ENCODE measurements at places on chromosomes 2 and 18.
A peak's percentile ranks its signal among the peaks of the same experiment; 100 is the strongest.

- no peak for DNase-seq
These were observed 39.6 kb downstream of the INHBB start for GRCh38 chr2:120385355-120386127.

GRCh38 chr18:63244607-63245006 is 75.0 kb downstream of the BCL2 start:
- no peak for DNase-seq

- no peak for DNase-seq
These were observed 159.8 kb downstream of the PKP4 start for GRCh38 chr2:158616480-158617000.

DNA sequence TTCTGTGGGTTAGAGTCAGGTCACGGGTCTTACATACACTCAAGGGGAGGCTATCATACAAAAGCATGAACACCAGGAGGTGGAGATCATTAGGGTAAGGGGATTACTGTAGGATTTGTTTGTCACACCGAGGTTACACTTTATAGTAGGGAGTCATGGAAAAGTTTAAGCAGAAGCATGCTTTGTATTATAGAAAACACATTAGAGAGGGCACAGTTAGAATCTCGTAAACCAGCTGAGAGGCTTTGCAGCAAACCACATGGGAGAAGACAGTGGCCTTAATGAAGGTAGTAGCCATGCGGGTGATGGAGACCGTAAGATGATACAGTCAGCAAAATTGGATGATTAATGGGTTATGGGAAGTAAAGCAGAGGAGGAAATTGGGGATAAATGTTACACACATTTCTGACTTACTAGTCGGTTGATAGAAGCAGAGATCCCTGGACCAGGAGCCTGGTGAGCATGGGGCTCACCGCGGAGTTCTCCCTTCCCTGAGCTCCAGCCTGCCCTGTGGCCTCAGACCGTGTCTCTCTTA is 75.6 kb downstream of the MAPRE2 start:
- DNase-seq = no peak

GRCh38 chr2:98876741-98877140 is 59.3 kb downstream of the CRACDL start:
- no peak for DNase-seq

DNA sequence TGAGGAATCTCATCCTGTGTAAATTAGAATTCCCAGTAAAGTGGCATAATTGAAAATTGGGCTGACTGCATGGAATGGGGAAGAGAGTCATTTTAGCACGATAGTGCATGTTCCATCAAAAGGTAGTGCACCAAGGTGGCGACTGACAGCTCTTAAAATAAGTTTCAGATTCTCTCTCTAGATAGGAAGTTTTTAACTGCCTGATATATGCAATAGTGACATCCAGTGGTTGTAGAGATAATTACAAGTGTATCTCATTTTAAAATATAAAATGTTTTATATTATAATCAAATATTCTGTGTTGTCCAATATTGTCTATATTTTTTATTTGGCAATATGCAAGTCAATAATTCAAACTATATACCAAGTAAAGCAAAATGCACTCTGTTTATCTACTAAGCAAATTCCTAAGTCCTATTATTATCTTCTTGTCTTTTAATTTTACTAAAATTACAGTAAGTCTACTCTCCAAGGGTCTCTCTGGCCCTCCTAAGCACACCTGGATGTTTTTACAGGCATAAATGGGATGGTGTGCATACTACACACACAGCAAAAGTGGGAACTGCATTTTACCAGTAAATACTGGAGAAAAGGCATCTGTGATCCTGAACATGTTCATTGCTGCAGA is 397.7 kb upstream of the HNRNPA3 start:
- DNase-seq = peak; percentile 14

- no peak for DNase-seq
These were observed 48.8 kb downstream of the EIF5B start for GRCh38 chr2:99386011-99386410.

GRCh38 chr2:12684471-12684936 is 32.2 kb upstream of the TRIB2 start:
- no peak for DNase-seq

- DNase-seq = no peak
These were observed 186.4 kb downstream of the FAM210A start for GRCh38 chr18:13539843-13540476.

DNA sequence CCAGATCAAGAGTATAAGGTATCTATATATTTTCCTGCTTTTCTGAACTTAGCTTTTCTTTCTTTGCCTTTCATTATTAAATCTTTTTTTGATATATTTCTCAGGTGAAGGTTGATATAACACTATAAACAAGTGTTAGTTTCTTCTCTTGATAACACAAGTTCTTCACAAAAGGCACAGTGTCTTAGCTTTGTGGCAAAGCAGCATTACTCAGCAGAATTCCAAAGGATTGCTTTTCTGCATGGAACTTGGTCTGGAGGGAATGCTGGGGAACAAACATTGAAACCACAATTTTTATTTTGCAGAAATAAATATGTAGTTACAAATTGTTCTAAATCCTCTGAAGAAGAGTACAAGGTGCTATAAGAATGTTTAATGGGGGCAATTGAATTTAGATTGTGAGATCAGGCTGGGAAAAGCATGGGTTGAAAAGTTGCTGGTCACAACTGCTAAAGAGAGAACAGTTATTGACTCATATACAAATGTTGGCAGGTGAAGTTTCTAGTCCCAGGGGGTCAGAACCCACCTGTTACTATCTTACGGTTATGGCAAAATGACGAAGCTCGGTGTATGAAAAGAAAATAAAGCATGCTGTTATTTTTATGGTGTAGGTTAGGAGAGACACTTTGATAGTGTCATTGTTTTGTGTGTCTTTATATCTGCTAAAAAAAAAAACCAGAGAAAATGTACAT is 68.2 kb downstream of the UBR3 start:
- DNase-seq = no peak

DNA sequence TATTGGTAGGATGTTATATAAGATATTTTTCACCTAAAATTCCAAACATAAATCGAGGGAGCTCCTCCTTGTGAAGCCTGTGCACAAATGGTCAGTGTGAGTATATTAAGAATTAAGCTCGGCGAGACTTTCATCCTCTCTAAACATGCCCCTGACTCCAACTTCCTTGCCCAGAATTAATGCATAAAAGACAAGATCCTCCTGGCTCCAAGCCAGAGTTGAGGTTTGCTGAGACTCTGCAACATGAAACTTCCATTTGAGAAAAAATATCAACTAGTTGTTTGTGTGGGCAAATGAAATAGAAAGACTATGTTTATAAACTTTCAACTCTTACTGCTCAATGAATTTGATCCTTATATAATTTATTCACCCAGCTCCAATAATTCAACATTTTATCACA is 68.1 kb downstream of the CCDC178 start:
- DNase-seq = no peak

DNA sequence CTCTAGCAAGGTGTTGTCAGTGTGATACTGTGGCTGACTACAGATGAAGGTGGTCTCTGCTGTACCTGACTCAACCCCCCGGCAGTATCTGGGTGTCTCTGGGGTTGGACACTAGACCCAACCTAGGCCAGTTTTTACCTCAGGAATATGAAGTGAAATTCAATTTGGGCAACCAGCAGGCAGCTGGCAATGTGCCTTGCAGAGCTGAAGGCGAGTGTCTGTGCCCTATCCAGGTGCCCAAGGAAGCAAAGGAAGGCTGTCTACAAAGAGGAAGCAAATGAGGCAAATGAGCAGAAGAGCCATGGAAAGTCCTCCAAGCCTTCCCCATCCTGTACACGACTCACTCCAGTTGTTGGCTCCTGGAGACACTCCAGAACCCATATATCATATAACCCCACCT is 264.6 kb upstream of the AGAP1 start:
- no peak for DNase-seq

- DNase-seq = no peak
These were observed 932.3 kb upstream of the ACVR2A start for GRCh38 chr2:146912536-146912935.

- no peak for DNase-seq
These were observed 15.7 kb downstream of the CREG2 start for GRCh38 chr2:101371636-101372035.

DNA sequence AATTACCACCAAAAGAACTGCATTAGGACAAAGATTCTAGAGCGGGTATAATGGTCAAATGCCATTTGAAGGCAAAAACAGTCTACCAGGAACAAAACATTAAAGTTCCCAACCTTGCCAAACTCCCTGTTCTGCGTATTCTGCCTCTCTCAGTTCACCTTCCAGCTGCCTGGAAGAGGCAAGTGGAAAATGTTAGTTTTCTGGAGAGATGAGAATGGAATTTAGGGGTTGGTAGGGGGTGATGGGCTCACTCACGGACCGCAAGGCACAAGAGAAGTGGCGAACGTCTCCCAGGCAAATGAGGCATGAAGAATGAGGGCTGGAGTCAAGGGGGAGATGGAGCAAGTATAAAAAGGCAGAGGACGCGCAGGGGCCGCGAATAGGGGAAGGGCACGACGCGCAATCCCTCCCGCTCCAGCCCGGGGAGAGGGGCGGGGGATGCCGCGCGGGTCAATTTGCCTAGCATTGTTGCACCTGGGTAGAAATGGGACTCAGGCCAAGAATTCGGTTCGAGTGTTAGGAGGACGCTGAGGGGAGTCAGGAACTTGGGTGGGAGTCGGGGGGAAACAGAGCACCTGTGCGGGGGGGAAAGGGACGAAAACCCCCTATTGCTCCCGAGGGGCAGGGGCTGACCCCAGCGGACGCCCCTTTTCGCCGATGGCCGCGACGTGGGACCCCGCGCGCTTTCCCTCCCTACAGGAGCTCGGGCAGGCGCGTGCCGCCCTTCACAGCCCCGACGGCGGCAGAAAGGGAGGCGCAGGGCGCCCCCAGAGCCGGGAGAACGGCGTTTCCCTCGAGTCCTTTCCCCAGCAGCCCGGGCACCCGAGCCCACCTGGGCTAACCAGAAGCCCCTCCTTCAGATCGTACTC is 573 bp downstream of the PAIP2B start:
- peak; percentile 9 for DNase-seq

DNA sequence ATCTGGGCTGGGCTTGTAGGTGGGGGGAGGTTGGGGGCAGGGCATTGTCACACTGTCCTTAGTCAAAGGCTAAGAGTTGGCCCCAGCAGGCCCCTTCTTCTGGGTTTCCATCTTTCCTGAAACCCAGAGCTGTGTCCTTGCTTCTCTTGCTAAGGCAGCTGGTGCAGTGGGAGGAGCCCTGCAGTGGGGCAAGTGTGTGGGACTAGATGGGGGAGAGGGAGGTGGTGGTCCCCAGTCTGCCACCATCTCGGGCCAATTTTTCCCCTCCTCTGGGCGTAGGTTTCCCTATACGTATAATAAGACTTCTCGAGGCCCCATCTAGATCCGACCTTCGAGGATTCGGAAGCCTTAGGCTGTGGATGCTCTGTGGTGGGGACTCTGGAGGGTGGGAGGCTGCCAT is 3.5 kb downstream of the KCNF1 start:
- DNase-seq = no peak

DNA sequence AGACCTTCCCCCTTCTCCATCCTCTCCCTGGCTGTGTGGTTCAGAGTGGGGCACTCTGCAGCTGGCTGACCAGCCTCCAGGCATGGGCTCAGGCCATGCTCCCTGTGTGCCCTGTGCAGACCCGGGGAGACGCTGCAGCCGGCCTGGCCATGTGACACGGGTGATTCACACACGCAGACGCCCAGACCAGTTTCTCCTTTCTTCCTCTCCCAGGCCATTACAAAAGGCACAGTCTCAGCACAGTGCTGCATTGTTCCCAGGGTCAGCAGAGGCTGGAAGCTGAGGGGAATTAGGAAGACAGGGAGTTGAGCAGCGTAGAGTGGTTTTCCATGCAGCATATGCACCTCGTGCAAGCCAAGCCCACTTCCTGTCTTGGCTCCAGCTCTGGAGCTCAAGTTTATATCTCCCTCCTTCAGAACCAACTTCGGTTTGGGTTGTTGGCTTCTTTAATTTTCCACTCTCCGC is 288.5 kb downstream of the TNS1 start:
- no peak for DNase-seq

DNA sequence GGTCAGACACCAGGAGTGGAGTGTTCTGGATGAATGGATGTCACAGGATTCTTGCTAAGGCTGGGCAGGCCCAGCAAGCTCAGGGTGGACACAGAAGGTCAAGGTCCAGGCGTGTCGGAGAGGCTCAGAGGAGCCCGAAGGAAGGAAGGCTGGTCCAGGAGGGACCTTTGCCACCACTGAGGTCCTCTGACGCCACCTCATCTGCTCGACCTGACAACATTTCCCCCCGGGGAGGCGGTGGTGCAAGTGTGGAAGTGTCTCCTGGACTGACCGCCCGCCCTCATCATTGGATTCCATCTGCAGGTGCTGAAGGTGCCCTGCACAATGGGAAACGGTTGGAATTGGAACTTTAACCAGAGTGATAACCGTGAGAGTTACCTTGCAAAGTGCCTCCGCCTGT is 124.6 kb downstream of the RTP5 start:
- DNase-seq = no peak

GRCh38 chr2:176490061-176490861 is 221.0 kb downstream of the MTX2 start:
- no peak for DNase-seq

- no peak for DNase-seq
These were observed 13.0 kb upstream of the SULT1C4 start for GRCh38 chr2:108364676-108365297.

GRCh38 chr18:77140439-77141109 is 8.0 kb upstream of the MBP start:
- peak; percentile 69 for DNase-seq

DNA sequence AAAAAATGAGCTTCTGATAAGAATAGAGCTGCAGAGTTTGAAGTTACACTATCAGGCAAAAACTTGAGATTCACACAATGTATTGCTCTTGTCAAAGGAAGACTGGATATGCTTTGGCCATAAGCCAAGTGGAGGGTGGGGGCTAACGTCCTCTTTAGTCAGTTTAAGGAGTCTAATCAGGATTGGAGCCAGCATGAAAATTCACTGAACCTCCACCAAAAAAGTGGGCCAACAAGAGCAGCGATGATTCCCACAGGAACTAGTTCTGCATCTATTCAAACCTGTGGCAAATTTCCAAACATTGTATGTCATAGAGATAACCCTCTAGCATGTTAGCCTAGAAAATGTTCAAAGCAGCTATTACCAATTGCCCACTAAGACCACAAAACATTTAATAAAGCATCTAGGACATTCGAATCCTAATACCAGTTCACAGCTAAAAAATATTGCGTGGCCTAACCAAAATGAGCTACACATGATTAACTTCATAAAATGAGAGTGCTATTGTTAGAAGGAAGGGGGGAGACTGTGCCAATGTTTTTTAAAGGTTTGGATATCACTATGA is 43.5 kb upstream of the TMEM247 start:
- no peak for DNase-seq

DNA sequence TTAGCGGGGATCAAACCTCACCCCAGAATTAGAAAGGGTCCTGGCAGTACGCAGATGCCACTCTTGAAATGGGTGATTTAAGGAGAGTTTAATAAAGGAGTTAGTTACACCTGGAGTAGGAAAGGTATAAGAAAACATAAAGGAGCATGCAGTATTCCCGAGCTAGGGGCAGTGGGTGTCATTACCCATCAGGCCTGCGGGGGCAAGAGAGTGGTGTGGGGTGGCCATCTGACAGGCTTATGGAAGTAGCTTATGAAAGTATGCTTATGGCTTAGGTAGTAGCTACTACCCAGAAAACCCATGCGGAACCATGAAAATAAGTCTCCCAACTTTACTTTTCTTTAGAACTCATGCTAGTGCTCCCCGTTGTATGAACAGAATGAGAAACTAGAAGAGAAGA is 568.9 kb upstream of the ACVR2A start:
- DNase-seq = no peak

- DNase-seq = no peak
These were observed 1.8 kb downstream of the CHRNA1 start for GRCh38 chr2:174762464-174762863.
